ENCODE measurements at places on chromosomes 3 and 15. TPM values are rescaled to one million over a fixed set of nuclear protein-coding genes. Genes with fewer than 3 reads are reported as not detected.

GRCh38 chr15:88331291-88331690 is 74.8 kb upstream of the NTRK3 start:
- DNase-seq = peak; percentile 46

GRCh38 chr3:177495566-177495965 is 298.3 kb upstream of the TBL1XR1 start:
- no peak for DNase-seq

HTR3E gene
- total RNA-seq = not detected

IL17RB gene
- total RNA-seq = not detected

DNA sequence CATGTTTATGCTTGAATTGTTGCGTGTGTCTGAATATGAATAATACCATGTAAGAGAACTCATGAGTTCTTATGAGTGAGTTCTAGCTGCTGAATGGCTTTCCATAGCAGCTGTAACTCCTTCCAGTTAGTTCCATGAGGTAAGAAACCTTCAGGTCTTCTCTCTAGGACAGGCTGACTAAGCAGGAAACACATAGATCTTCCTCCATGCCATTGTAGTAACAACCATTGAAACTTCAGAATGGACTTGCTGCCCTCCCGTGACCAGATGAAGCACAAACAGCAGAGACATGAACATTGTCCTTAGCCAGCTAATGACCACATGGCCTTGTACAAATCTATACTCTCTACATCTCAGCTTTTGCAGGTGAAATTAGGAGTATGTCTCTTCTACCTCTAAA is 200.0 kb downstream of the ZNF385D start:
- peak; percentile 63 for DNase-seq
